ENCODE measurements at places on chromosomes 6 and 20.

GRCh38 chr20:25296094-25297093, 48.5 kb downstream of the PYGB start:
- DNase-seq: no peak

- peak; percentile 89 for DNase-seq
Observed at GRCh38 chr6:33672808-33673207, 38.7 kb downstream of the UQCC2 start.

GRCh38 chr20:23235173-23236027, 115.2 kb upstream of the NXT1 start:
- no peak for DNase-seq

DNA sequence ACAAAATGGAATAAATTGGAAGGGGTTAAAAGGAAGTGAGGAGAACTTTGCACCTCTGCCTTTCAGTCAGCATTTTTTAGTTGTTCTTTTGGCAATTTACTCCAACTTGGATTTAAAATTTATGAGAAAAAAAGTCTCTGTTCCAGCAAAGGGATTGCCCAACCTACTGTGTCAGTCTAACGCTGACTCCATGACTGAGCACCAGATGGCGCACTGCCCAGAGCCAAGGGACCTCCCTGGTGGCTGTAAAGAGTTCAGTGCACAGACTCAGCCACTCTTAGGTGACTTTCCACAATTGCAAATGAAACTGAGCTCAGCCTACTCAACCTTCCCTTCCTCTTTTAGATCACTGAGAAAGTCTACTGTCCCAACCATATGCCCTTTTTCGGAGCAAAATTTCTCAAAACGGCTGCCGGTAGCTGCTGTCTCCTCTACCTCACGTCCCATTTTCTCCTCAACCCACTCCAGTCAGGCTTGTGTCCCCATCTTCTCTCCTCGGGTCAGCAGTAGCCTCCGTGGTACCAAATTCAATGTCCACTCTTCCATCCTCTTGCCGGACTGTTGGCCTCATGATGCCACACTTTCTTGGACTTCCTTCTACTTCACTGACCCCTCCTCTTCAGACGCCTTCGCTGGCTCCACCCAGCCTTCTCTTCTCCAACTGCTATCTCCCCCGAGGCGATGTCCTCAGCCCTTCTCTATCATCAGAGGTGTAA, 38.7 kb downstream of the GSTA2 start:
- no peak for DNase-seq

DNA sequence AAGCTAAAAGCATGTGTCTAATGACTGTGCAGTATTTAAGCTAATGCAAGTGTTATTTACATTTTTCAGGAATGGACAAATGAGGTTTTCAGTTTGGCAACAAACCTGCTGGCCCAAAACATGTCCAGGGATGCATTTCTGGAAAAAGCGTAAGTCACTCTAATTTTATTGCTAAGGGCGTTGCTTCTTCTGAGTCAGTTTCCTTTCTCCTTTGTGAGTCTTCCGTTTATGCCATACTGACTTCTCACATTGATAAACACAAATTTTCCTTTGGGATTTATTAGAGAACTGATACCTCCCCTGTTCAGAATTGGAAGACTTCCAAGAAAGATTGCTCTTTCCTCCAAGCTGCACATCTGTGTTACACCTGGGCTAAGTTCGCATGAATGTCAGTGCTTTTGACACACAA, 422.9 kb upstream of the PLCB4 start:
- DNase-seq: no peak
